ENCODE measurements at places on chromosomes 12 and 14.

- no peak for DNase-seq
Observed at GRCh38 chr12:67284561-67284960, 15.4 kb downstream of the CAND1 start.

DNA sequence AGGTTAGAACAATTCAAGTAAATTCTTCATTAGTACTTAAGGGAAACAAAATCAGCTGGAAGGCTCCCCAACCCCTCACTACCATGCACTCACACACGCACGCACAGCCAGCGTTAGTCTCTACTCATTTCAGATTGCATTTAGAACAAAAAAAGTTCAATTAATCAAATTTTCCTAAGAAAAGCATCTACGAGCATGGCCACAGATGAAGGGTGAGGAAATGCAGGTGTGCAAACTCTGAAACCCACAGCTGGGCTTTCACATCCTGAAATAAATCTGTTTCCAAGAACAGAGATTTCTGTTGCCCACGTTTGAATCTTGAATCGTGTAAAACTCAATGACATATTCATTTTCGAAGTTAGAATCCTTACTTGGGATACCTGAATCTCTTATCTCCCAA, 62.6 kb downstream of the SEL1L start:
- DNase-seq: no peak

- no peak for DNase-seq
Observed at GRCh38 chr14:88095791-88096190, 90.9 kb downstream of the GPR65 start.

DNA sequence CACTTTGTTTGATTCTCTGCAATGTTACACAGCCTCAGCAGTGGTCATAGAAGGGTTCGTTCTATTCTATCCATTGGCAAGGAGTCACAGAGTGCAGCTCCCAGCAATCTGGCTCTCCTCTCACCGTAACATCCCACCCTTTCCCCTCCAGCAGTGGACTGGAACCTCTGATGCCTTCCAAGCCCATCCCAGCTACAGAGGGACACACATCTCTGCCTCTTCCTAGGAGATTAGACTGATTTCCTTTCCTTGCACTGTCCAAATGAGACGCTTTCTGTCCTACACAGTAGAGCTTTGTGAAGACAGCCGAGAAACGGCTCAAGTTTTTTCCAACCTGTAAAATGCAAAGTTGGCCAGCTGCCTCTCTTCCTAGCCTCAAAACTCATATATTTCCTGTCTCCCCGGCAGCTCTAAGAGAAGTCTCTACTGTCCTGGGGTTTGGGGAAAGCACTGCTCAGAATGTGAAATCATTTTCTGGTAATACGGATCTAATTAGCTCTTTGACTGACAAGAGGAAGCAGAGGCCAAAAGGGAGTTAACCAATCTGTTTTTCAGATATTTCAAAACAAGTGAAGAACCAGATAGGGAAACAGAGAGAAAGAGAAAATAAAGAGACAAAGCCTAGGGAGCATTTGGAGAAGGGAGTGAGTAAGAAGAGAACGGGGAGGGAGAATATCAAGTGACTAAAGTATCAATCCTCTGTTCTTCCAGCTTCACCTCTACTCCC, 516 bp downstream of the NINJ2 start:
- no peak for DNase-seq

GRCh38 chr14:89339579-89339978, 77.5 kb downstream of the FOXN3 start:
- no peak for DNase-seq

DNA sequence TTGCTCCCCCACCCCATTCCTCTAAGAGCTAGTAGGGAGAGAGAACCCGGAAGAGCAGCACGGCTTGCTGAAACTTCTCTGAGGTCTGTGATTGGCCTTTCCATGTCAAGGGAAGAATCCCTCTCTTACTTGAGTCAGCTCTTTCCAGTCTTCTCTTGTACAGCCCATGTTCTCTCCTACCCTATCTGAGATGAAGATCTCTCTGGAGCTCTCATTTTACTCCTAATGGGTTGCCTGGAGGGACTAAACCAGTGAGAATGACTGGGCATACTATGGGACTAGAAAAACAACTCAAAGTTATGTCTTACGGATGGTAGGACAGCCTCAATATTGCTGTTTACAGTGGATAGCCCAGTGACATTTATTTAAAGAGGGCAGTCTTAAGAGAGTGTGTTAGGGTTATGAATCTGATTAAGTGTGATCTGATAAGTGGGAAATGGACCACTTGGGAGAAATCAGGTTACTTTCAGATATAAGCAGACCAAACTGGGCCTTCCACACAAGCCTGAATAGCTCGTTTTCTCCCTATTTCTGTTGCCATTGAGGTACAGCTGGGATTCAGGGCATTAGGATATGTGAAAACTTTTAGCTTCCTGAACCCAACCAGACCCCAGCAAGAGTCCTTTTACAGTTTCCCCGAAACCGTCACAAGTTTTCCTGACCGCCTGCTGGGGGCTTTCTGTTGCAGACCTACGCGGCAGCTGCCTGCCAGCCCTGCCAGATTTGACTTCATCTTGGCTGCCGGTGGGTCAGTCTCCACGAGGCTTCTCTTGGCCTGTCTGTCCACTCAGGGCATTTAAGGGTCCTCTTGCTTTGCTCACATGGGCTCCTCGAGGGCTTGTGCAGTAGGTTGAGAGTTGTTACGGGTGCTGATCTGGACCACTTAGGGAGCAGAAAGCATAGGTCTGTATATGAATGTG, 16.9 kb downstream of the ETV6 start:
- DNase-seq: no peak

DNA sequence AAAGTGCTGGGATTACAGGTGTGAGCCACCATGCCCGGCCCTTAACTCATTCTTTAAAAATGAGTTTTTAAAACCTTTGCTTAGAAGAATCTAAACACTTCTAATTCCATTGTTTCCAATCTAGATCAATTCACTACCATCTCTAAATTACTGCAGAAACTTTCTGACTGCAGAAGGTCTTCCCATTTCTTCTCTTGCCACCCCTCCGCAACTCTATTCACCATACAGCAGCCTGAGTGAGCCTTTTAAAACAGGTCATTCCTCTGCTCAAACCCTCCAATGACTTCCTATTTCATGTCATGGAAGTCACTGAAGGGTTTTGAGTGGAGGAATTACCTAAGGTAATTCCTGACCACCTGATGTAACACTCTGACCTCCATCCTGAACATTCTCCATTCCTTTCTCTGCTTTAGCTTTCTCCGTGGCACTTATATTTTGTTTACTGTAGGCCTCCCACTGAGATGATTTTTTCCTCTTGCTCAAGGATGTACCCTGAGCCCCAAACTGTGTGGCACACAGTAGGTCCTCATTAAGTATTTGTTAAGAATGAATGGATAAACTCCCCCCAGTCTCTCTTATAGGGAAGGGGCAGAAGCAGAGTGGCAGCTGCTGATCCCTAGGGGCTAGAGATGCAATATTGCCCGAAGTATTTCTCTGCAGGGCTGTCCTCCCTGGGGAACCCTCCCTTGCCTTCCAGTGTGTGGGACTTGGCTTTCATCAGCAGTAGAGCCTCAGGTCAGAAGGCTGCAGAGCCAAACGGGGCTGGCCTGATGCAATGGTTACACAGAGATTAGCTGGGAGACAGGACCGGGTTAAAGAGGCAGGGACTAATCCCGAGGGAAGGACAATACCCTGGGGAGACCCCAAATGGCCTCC, 1.2 kb downstream of the DDIT3 start:
- DNase-seq: no peak

GRCh38 chr12:46401662-46402061, 29.1 kb upstream of the SLC38A2 start:
- no peak for DNase-seq

DNA sequence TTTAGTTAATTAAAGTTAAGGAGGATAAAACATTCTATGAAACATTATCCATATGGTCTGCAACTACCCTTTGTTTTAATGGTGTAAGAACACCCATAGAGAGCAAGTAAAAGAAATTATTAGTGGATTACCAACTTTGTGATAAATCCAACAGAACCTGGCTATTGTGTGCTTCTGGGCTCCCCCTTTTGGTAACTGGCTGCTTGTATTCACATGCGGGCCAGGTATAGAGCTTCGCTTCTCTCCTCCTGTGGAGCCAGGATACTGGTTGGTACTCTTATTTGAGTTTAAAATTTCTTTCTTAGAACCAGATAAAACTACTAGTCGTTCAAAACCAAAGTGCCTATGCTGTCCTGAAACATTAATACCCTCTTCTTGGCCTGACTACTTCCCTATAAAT, 81.0 kb downstream of the PTPRR start:
- no peak for DNase-seq

GRCh38 chr12:102526656-102527055, 46.3 kb upstream of the IGF1 start:
- DNase-seq: no peak

GRCh38 chr12:131988054-131988796, 38.5 kb downstream of the EP400 start:
- no peak for DNase-seq

- DNase-seq: no peak
Observed at GRCh38 chr14:76695263-76695920, 65.9 kb upstream of the VASH1 start.

DNA sequence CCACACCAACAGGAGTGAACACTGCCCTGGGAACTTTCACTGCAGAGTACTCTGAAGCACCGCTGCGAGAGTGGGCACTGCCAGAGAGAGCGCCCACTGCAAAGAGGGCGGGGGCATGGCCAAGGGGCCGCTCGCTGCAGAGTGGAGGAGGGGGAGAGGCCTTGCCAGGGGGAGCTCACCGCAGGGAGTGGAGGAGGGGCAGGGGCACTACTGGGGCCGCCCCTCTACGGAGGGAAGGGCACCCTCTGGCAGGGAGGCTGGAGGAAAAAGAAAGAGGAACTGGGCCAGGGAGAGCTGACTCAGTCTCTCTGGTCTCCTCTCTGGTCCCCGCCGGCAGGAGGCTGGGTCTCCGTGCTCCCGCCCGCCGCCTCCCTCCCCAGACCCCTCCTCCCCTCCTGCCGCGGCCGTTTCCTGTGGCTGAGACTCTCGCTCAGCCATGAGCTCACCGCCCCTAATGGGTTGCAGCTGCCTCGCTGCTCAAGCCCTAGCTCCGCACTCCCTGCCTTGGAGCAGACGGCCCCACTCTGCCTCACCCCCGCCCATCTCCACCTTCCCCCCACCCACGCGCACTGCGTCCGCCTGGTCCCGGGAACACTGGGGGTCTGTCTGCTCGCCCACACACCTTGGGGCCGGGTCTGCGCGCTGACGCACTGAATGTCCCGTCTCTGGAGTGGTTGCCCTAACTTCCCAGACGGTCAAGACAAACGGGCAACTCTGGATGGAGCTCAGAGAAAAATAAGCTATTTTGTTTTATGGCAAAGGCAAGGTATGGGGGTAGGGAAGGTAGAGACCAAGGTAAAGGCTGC, 1.3 kb downstream of the ARHGEF40 start:
- DNase-seq: peak; percentile 79

- DNase-seq: no peak
Observed at GRCh38 chr12:126910570-126910969, 1356.4 kb upstream of the TMEM132C start.

DNA sequence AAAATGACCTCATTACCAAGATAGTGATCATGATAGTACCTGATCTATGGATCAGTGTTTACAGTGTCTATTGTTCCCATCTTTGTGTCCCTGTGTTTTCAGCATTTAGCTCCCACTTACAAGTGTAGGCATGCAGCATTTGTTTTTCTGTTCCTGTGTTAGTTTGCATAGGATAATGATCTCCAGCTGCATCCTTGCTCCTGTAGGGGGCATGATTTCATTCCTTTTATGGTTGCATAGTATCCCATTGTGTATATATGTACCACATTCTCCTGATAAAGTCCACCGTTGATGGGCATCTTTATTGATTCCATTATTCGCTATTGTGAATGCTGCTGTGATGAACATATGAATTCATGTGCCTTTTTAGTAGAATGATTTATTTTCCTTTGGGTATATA, 215.4 kb upstream of the NAV3 start:
- no peak for DNase-seq

GRCh38 chr12:95548056-95548538, 3.2 kb downstream of the USP44 start:
- peak; percentile 70 for DNase-seq
